ENCODE measurements at places on chromosomes 16 and 17.

GRCh38 chr16:54812229-54812628, 118.4 kb upstream of the IRX5 start:
- no peak for DNase-seq

DNA sequence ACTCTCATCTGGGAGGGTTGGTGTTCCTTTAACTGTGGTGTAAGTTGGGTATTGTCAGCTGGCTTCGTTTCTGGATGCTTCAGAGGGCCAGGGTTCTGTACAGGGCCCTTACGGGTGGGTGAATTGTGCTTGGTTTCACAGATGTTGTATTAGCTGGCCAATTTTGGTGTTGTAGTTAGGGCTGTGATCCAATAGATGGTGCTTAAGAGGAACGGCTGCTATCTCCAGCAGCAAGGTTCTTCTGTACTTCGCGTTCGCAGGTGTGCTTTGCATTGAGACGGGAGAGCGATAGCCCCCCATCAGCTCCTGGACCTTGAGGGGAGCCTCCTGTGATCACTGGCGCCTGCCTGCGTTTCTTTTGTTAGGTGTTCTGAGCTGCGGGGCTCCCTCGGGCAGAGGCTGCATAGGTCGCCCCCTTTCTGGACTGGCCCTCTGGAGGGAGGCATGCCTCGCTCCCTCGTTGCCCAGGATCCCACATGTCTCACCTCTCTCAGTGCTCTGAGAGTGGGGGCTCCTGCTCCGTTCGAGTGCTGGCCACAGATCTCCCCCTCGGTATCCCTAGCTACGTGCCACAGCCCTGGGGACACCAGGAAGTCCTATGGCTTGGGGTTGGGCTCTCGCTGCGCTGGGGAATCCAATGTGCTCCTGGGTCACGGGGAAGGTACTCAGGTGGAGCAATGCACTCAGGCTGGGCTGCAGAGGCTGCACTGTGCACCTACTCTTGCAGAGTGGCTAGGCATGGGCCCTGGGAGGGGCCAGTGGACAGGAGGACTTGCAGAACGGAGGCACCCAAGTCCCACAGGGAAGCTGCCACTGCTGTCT, 837 bp upstream of the PRDM7 start:
- peak; percentile 33 for DNase-seq

DNA sequence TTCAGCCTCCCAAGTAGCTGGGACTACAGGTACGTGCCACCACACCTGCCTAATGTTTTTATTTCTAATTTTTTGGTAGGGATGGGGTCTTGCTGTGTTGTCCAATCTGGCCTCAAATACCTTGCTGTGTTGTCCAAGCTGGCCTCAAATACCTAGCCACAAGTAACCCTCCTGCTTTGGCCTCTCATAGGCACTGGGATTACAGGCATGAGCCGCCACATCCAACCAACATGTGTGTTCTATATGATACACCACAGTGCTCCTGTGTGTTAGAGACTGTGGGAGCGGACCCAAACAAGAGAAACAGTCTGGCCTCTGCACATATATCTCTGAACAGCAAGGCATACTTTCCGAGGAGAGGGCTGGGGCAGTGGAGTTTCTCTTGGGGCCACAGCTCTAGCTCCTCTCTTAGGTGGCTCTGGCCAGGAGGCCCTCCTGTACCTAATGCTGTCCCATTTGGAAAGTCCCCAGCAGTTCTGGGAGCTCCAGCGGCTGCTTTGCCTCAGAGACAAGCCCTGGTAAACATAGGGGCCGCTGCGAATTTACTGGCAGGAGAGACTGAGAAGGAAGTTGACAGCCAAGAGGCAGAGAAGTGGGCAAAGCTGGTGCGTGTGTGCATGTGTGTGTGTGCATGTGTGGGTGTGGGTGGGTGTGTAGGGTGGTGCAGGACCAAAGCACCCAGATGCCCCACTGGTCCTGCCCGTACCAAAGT, 95.0 kb downstream of the RAB11FIP4 start:
- no peak for DNase-seq

- DNase-seq, result no peak
Measured at GRCh38 chr17:76734080-76734840, 2.9 kb downstream of the SRSF2 start.

GRCh38 chr17:11986179-11986941, 10.9 kb downstream of the ZNF18 start:
- DNase-seq, result no peak

GRCh38 chr17:9247401-9247938, 226.2 kb downstream of the NTN1 start:
- no peak for DNase-seq

DNA sequence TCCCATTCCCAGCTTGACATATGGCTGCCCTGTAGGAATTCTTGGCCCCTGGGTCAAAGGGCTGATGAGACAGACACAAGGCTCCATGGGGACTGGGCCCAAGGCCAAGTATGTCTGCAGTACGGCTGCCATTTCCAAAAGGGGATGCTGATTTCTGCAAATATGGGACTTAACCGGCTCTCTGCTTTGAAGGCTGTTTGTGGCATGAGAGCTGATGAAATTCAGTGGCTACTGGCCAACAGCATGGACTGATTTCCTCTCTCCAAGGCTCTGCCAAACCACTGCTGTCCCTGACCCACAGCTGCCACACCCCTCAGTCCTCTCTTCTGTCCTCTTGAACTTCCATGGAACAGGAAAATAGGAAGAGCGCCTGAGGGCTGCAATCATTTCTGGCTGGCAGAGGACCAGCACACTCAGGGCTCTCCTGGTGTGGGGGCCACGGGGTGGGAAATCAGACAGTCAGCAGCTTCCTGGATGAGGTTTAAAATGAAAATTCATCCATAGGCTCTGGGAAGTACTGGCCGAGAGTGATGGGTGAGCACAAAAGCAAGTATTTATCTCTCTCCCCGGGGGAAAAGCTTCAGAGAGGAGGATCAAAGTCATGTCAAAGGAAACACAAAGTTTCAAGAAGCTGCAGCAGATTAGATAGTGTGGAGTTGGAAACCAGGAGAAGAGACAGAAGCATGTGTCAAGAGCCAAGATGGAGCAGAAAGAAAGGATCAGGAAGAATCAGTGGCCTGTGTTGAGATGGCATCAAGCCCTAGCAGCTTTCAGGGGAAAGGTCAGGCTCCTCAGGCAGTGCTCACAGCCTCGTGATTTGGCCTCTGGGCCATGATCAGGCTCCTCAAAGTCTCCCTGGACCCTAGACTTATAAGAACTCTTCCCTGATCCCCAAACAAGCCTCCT, 64.1 kb upstream of the SREBF1 start:
- DNase-seq, result no peak

DNA sequence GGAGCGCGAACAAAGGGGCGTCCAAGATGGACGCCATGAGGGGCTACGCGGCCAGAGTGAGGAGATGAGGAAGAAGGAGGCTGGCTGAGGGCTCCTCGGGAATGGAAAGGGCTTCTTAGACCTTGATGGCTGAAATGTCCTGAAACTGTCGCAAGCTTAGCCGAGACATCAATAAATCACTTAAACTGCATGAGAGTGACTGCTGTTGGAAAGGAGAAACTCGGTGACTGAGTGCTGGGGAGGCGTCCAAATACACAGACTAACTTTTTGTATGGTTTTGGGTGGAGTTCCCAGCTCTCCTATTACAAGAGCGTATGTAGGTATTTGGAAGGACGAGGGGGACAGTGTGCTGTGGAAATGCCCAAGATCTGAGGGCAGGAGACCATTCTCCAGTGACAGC, 1.4 kb upstream of the GEMIN4 start:
- DNase-seq, result no peak

- DNase-seq, result peak; percentile 46
Measured at GRCh38 chr17:6574687-6575595, 18.6 kb upstream of the PITPNM3 start.

- no peak for DNase-seq
Measured at GRCh38 chr17:79311373-79311772, 236.7 kb downstream of the ENGASE start.

- no peak for DNase-seq
Measured at GRCh38 chr16:48734220-48734619, 124.2 kb upstream of the N4BP1 start.

DNA sequence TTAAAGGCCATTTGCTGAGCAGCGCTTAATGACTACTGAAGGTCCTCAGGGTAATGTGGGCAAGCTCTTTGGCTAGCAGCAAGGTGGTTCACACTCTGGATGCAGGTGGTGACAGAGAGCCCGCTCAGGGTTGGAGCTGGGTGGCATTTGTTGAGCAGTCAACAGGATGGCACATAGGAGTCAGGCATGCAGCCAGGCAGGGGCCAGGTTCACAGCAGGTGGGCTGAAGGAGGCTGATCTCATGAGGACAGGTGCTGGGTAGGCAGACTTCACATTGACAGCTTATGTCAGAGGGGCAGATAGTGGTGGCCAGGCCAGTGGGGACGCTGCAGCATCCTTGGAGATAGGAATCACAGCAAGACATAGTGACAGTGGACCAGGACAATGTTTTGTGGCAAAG, 4.5 kb downstream of the KRTAP3-1 start:
- no peak for DNase-seq

DNA sequence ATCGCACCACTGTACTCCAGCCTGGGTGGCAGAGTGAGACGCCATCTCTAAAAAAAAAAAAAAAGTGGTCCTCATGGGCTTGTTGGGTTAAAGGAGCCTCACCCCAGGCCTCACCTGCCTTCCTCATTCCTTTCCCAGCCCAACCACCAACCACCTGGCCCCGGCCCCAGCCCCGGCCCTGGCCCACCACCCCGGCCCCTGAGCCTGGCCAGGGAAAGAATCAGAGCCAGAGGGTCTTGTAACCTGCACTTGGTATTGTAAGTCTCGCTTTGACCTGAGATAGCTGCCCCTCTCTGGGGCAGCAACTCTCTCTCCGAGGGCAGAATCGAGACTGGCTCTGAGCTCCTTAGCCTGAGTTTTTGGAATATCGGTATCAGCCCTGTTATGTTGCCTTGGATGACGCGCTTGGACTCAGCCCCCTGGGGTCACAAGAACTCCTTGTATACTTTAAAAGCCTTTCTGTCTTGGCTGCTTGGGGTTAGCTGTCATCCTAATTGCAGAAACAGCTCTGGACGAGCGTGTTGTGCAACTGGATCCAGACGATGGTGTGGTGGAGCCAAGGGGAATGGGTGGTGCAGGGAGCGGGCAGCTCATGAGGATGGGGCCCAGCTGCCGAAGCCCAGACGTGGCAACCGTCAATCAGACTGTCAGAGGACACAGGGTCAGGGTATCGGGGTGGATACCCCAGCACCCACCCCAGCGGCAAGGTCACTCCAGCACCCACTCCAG, 14.6 kb downstream of the SMTNL2 start:
- DNase-seq, result no peak

DNA sequence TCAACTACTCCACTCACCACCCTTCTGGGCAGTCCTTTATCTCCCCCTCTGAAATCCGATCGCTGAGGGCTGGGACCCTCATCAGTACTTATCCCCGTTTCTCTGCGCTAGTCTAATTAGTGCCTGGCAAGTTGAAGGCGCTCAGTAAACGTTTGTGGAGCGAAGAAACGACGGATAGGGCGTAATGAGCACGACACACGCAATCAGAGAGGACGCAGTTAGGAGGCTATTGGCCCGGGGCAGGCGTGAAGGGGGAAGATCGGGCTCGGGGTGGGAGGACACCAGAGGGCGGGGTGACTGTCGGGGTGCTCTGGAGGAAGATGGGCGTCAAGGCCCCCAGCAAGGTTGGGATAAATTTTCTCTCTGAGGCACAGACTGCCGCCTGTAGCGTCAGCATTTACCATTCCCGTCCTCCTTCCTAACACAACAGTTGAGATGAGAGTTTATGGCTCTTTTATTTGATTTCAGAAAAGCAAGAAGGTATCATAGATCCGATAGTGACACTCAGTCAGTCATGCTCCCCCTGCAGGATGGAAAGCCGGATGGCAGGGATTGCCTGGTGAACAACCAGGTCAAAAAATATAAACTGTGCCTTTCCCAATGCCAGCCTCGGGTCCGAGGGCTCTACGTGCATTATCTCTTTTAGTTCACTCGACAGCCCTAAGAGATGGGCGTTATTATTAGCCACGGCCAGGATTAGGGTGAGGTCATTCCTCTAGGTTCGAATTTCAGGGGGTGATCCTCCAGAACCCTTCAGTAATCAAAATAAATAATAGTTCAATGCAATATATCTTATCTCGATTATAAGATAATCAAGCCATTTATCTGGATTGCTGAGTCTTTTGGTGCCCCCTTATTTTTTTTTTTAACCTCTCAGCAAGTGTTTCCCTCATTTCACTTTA, 9.5 kb upstream of the ARL4D start:
- DNase-seq, result peak; percentile 80

GRCh38 chr16:369275-369865, 968 bp downstream of the MRPL28 start:
- DNase-seq, result no peak

DNA sequence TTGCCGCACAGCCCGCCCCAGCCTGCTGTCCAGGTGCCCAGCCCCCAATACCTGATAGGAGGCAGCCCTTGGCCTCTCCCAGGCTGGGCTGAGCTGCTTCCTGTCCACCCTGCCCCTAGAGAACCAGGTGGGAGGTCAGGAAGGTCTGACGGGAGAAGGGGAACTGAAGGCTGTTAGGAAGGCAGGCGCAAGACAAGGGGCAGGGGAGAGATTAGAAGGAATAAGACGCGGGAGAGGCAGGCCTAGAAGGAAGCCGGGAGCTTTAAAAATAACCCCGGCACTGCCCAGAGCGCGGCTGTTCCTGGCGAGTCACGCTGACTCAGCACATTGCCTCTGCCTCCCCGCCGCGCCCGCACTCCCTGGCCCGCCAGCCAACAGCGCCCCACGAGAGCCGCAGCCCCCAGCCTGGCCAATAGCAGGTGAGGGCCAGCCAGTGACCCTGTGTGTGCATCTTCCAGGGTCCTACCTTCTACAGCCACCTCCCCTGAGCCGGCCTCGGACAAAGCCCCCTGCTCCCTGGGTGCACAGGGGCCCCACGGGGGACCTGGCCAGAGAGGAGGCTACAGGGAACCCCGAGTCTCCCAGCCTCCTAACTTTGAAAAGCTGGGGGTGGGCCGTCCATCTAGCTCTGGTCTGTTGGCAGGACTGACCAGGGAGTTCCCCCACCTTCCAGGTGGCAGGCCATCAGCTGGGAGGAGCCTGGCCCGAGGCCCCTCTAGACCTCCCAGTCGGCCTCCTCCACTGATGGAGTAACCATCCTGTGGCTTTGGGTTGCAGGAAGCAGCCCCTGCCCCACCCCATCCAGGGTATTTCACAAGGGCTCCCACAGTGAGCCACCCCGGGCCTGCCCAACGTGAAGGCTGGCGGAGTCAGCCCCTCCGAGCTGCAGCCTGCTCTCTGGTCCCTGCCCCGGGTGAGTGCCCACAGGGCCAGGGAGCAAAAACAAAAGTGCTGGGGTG, 4.0 kb downstream of the MAFG start:
- DNase-seq, result no peak

GRCh38 chr16:85821390-85822135, 22.1 kb downstream of the COX4I1 start:
- DNase-seq, result peak; percentile 76

Measured in activated CD4-positive, alpha-beta T cell treated with anti-CD3 and anti-CD28 coated beads, Interleukin-2, Interleukin-4, amounts not matched to agents 100 ng/mL and 50 ng/mL, durations not matched to agents 16 hours and 8 hours (primary cell).